ENCODE measurements at places on chromosomes 6 and 20. TPM values are rescaled to one million over a fixed set of nuclear protein-coding genes. Genes with fewer than 3 reads are reported as not detected.

Gene SENP6
- 82.0 TPM for total RNA-seq

Gene POM121L2
- total RNA-seq, result not detected

Gene CST3
- 21.8 TPM for total RNA-seq

Gene DPPA5
- not detected for total RNA-seq

Gene HUS1B
- 3.1 TPM for total RNA-seq

Gene AFG1L
- total RNA-seq, result 3.0 TPM

Gene SIRT5
- 16.3 TPM for total RNA-seq

Gene MSH5
- total RNA-seq, result 13.6 TPM

Gene EPHA7
- total RNA-seq, result not detected

Gene METTL24
- not detected for total RNA-seq

Gene RNF5
- total RNA-seq, result 9.9 TPM

Gene PRICKLE4
- not detected for total RNA-seq

Gene RUNX2
- total RNA-seq, result 17.5 TPM

Data from CD4-positive, alpha-beta T cell (primary cell).